ENCODE measurements at places on chromosomes 2 and 18.

DNA sequence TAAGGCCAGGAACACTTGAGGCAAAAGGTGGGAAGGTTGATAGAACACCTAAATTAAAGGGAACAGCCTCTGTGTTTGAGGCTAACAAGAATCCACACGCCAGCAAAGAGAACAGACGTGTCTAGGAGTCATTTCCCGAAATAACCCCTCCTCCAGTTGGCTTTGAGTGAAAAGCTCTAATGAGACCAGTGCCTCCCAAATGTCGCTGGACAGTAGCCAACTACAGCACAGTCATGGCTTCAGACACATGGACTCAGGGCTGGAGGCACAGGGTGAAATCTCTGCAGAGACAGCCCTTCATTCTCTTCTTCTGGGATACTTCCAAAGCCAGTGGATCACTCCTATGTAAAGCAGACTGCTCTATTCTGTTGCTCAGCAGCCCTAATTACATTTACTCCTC is 49.6 kb downstream of the SOWAHC start:
- peak; percentile 50 for DNase-seq

DNA sequence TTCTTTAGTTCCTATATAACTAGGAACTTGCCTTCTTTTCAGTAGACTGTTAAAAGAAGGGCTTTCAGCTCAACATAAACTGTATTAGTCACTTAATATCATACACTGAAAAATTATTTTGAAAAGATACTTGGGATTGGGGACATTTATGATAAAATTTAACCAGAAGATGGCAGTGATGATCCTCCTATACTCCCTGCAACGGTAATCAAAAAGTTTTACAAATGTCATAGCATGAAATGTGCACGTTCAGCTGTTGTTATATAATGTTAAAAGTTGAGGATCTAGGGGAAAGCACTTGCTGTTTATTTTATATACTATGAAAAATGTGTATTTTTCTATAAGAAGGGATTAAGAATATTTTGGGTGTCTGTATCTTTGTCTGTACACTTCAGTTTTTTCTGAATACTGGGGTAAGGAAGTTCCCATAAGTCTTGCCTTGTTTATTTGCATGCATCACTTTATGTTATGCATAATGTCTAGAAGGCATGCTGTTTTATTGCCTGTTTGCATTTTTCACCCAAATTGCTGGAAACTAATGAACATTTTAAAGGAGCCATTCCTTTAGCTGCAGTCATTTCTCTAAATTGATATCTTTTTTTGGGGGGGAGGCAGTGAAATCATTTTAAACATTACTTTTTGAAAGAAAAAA is 19.0 kb downstream of the DYNC1I2 start:
- DNase-seq, result no peak

DNA sequence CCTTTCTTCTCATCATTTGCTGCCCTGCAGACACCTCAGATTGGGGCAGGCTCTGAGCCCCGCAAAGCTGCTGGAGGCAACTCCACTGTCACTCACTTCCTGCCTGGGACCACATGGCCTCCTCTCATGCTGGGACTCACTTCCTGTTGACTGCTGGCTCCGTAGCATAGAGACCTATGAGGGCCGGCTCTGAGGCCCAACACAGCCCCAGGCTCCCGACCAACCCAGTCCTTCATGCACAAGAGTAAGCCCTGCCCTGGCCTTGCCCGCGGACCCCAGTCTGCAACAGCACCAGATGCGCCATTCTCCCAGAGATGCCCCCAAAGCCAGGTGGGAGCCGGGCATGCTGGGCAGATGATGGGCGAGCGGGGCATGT is 55.7 kb downstream of the DNMT3A start:
- no peak for DNase-seq

- DNase-seq, result no peak
Measured at GRCh38 chr2:176094349-176094748, 1.8 kb downstream of the HOXD13 start.

- peak; percentile 13 for DNase-seq
Measured at GRCh38 chr2:171598713-171599319, 76.5 kb downstream of the CYBRD1 start.

GRCh38 chr2:161947406-161947805 is 126.6 kb downstream of the DPP4 start:
- peak; percentile 78 for DNase-seq

GRCh38 chr18:59002974-59003594 is 136.6 kb upstream of the SEC11C start:
- DNase-seq, result no peak

DNA sequence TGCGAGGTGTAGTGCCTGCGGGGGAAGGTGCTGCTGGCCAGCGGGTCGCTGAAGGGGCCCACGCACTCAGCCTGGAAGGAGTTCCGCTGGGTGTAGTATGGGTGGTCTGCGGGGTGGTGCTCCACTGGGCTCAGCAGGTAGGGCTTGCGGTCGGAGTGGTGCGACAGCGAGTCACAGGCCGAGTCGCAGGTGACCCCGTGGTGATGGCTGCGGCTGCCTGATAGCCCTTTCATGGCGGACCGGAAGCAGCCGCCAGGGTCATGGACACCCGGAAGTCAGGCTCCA is 429.8 kb downstream of the TGIF1 start:
- DNase-seq, result no peak

- DNase-seq, result no peak
Measured at GRCh38 chr2:219537657-219538488, 5.7 kb downstream of the CHPF start.

DNA sequence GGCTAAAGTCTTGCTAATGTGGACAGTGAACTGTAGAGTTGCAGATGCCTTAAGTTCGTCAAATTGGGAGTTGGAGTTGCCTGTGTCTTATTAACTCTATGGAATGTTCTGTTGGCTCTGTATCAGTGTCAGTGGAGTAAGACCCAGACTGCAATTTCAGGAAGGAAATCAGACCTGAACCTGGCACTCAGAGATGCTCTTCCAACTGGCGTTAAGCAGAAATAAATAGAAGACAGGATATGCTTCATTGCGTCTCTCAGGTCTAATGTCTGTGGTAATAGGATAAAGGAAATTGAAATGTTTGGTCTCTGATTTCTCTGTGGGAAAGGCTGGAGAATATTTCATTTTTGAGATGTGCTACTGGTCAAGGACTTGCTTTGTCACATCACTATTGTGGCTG is 846.7 kb upstream of the ID2 start:
- DNase-seq, result no peak

DNA sequence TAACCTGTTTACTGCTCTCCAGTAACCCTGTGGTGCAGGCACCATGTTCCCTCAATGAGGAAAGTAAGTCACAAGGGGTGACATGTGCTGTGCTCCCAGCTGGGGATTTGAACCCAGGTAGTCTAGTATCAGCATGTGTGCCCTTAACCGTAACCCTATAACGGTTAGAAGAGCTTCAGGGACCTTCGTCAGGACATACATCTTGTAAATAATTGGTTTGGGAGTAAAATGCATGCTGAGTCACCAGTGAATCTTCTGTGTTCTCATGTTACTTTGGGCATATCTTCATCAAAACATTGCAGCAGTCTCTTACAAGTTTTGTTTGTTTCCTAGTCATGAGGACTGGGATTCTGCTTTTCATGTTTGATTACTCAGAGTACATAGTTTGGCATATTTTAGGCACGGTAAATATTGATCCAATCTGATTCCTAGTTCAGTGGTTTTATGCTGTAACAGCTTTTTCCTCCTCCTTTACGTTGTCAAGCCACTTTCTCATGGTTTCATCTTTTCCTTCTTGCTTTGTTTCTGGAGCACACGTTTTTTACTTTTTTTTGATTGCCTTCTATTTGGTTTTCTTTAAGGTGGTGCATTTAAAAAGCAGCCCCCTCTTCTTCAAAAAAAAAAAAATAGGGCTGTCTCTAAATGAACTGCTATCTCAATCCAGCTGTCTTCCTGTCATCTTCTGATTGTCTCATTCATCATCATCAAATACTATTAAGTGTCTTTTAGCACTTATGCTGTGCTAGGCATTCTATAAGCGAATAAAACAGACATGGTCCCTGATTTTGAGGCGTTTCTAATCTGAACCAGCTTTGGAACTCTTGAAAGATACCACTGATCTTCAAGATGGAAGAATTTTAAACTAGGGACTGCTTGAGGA is 50.4 kb downstream of the CLIP4 start:
- no peak for DNase-seq
